NCI-H1436 (cell line): ENCODE measurements at places on chromosomes 7 and 10.

DNA sequence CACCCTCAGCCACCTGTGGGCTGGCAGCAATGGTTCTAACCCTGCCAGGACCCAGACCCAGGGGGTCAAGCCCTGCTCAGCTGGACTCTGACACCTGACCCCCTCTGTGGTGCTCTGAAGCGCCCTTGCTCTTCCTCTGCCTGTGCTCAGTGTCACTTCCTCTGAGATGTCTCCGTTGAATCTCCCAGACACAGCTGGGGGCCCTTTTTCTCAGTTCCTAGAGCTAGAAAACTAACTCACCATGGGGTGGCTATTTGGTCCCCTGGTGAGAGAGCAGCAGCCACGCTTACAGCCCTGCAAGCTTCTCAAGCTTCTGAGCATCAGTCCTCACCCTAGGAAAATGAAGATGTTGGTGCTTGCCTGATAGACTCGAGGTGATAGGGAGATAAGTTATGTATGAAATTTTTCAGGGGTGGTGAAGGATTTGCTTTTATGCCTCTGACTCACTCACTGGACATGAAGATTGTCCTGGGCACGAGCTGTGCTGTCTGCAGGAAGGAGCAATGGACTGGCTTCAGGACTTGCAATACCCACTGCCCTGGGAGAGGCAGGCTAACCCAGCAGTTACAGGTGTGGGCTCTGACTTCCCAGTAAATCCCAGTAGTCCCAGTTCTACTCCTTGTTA lies 29.6 kb downstream of the COL13A1 start:
- DNase-seq = no peak

GRCh38 chr7:155743177-155743576 lies 69.1 kb downstream of the SHH start:
- DNase-seq = no peak

DNA sequence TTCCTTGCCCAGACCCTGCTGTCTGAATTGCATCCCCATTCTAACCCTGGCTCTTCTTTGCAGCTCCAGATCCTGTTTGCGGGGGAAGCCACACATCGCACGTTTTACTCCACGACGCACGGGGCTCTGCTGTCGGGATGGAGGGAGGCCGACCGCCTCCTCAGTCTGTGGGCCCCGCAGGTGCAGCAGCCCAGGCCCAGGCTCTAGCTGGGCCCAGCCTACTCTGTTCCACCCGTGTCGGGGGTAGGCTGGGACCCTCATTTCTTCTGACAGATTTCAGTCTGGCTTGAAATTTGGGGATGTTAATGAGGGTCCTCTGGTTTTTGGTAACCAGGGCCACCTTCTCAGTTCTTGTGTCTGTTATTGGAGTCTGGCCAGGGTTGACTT lies 2.7 kb upstream of the MTG1 start:
- no peak for DNase-seq

DNA sequence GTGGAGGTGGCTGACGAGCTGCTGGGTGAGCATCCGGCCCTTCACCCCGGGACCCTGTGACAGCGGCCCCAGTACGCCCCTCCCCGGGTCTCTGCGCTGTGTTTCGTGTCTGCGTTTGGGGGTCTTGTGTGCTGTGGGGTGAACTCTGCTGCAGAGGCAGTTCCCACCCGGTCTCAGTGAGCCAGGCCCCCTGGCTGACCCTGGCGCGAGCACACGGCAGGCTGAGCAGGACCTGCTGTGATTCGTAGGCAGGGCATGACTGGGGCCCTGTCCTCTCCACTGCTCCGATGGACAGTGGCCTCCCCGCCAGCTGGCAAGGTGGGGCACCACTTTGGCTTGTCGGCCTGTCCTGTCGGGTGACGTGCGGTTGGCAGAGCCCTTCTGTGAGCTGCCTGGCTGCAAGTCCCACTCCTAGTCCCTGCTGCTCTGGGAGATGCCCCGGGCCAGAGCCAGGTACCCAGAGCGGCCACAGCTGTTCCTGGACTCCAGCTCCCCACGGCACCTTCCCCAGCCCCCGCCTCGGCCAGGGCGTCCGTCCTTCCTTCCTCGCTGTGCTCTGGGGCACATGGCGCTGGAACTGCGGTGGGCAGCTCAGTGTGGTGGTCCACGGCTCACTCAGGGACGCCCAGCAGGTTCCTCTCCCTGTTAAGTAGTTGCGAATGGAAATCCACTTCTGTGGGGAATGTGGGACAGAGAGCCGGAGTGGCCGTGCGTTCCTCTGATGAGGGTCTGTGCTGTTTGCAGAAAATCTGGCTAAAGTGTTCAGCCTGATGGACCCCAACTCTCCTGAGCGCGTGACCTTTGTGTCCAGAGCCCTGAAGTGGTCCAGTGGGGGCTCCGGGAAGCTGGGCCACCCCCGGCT lies 10.5 kb downstream of the GET4 start:
- no peak for DNase-seq

- no peak for DNase-seq
These were observed 88.6 kb downstream of the SPAG6 start for GRCh38 chr10:22433875-22434274.

DNA sequence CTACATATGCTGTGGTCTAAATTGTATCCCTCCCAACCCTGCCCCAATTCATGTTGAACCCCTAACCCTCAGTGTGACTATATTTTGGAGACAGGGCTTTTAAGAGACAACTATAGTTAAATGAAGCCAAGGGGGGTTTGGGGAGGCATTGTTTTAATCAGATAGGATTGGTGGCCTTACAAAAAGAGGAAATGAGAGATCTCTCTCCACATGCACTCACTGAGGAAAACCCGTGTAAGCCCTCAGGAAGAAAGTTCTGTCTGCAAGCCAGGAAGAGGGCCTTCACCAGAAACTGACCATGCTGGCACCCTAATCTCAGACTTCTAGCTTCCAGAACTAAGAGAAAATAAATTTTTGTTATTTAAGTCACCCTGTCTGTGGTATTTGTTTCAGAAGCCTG lies 276.7 kb downstream of the KIF20B start:
- DNase-seq = no peak

- DNase-seq = no peak
These were observed 58.0 kb downstream of the PDSS1 start for GRCh38 chr10:26755443-26755903.

- no peak for DNase-seq
These were observed 15.1 kb upstream of the PRLHR start for GRCh38 chr10:118610577-118610976.

DNA sequence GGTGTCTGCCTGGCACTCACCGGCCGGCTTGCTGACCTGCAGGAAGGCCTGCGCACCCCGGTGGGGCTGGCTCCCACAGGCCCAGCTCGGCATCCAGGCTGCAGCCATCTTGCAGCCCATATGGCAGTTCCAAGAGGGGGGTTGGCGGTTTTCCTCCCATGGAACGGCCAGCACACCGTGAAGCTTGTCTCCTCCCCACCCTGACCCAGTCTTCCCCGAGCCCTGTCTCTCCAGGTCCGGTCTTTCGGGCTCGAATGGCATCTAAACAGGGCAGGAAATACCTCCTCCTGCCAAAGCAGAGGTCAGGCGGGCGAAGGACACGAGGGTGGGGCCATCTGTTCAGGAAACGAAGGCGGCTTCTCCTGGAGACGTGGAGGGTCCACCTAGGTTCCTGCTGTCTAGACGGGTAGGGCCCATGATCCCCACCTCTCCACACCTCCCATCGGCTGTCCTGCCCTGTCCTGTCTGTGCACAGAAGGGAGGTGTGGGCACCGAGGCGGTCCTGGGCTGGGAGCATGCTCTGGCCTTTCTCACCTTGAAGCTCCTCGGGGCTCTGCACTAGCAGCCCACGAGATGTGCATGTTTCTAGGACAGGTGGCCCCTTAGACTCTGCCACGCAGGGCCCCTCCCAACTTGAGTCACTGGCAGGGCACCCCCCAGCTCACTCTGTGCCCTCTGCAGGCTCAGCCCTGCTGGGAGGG lies 113.7 kb upstream of the DIP2C start:
- DNase-seq = no peak
